ENCODE measurements at places on chromosomes 7 and 10. TPM values are rescaled to one million over a fixed set of nuclear protein-coding genes. Genes with fewer than 3 reads are reported as not detected.

GRCh38 chr10:96917628-96918027, 85.5 kb downstream of the LCOR start:
- DNase-seq, result no peak

RELN gene
- 0.05 TPM for polyA plus RNA-seq

- no peak for DNase-seq
Observed at GRCh38 chr10:44843484-44843883, 67.7 kb upstream of the TMEM72 start.

ANKRD30A gene
- polyA plus RNA-seq, result not detected

DNA sequence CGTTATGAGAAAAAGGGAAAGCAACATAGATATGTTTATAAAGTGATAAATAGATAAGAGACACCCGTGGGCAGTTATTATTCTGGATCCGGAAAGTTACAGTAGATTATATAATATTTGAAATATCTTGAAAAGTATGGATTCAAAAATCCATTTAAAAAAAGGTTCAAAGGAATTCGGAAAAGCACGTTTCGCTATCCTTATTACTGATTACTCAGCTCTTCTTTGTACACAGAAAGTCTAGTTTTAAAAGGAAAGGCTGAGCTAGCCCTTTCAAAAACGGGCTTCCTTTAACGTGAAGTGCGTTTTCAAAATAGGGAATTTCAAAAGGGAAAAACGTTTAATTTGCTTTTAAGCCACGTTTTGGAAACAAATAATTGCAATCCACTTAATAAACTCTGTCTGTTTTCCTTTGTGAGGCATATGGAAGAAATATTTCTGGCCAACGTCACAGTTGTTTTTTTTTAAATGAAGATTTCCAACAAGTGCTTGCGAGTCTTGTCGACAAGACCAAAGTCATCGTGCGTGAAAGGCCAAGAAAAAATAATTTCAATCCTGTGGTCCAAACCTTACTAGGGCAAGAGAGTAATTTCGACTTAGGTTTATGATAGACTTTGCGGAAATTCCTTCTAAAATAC, 2.2 kb upstream of the SKIDA1 start:
- peak; percentile 46 for DNase-seq

DNA sequence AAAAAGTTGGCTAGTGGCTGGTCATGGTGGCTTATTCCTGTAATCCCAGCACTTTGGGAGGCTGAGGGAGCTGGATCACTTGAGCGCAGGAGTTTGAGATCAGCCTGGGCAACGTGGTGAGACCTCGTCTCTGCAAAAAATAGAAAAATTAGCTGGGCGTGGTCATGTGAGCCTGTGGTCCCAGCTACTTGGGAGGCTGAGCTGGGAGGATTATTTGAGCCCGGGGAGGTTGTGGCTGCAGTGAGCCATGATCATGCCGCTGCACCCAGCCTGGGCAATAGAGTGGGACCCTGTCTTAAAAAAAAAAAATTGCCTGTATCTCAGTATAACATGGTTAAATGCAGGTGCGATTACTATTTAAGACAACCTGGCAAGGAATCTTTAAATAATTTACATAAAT, 61.0 kb downstream of the ADD3 start:
- DNase-seq, result no peak

- no peak for DNase-seq
Observed at GRCh38 chr10:129253865-129254179, 213.2 kb upstream of the MGMT start.

DNA sequence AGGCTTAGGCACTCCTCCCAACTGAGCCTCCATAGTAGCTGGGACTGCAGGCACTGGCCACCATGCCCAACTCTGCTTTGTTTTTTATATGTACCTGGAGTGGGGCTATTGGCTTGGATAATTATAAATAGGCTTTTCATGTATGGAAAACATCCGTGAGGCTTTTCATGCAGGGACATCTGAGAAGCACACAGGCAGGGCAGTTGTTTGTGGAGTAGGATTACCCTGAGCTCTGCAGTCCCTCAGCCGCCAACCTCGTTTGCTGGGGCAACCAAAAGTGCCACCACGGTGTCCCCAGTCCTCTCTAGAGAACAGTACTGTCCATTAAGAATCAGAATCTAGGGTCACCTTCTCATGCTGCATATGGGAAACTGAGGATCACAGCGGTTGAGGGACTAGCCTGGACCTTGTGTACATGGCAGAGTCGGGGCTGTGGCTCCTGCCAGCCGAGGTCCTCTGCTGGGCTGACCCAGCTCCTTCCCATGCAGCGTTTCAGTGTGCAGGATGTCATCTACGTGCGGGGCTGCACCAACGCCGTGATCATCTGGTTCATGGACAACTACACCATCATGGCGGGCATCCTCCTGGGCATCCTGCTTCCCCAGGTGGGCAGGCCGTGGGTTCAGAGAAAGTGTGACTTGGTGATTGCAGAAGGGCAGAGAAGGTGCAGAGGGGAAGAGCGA, 54.5 kb downstream of the TSPAN15 start:
- DNase-seq, result no peak

DNA sequence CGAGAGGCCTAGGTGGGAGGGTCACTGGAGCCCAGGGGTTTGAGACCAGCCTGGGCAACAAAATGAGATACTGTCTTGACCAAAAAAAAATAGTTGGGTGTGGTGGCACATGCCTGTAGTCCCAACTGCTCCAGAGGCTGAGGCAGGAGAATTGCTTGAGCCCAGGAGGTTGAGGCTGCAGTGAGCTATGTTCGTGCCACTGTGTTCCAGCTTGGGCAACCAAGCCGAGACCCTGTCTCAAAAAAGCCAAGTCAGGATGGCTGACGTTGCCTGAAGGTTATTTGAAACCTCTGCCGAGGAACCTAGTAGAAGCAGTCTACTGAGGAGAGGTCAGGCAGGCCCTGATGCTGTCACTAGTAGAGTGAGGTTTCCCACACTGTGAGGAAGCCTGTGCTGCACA, 22.8 kb downstream of the DNAJB6 start:
- DNase-seq, result no peak

GRCh38 chr7:140903741-140904480, 20.8 kb downstream of the BRAF start:
- DNase-seq, result peak; percentile 51

- DNase-seq, result no peak
Observed at GRCh38 chr10:71845410-71846405, 5.3 kb downstream of the PSAP start.

GRCh38 chr7:32500922-32501341, 5.6 kb downstream of the AVL9 start:
- DNase-seq, result peak; percentile 27

- DNase-seq, result no peak
Observed at GRCh38 chr7:79332091-79332490, 121.4 kb downstream of the MAGI2 start.

- no peak for DNase-seq
Observed at GRCh38 chr7:30815951-30816644, 44.9 kb downstream of the MINDY4 start.

DNA sequence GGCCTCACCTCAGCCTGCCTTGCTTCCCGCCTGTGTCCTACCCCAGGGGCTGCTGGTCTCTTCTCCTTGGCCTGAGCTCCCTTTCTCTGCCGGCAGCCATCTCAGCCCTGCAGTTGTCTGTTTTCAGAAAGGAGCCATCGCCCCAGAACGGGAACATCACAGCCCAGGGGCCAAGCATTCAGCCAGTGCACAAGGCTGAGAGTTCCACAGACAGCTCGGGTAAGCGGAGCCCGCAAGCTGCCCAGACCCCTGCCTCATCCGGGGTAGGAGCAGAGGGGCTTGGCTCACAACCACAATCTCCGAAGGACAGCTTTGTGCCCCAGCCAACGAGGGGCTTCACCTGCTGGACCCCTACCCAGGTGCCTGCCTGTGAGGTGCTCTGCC, 5.3 kb upstream of the DEPP1 start:
- DNase-seq, result no peak

DNA sequence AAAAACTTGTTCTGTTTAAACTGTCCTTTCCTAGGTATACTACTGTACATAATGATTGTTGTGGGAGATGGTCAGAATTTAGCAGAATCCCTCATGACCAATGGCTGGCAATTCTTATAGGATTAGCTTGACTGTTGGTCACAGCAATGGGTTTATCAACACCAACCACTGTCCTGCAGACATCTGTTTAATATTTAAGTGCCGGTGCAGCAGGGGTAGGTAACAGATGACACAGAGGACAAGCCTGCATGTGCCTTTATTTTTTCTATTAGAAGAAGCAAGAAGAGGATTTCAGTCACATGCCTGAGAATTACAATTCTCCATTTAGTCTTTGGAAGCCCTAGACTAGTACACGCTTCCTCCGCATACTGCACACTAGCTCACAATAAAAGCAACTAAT, 48.4 kb downstream of the CCDC6 start:
- DNase-seq, result no peak

- DNase-seq, result peak; percentile 42
Observed at GRCh38 chr10:70359017-70359550, 23.3 kb downstream of the LRRC20 start.

DNA sequence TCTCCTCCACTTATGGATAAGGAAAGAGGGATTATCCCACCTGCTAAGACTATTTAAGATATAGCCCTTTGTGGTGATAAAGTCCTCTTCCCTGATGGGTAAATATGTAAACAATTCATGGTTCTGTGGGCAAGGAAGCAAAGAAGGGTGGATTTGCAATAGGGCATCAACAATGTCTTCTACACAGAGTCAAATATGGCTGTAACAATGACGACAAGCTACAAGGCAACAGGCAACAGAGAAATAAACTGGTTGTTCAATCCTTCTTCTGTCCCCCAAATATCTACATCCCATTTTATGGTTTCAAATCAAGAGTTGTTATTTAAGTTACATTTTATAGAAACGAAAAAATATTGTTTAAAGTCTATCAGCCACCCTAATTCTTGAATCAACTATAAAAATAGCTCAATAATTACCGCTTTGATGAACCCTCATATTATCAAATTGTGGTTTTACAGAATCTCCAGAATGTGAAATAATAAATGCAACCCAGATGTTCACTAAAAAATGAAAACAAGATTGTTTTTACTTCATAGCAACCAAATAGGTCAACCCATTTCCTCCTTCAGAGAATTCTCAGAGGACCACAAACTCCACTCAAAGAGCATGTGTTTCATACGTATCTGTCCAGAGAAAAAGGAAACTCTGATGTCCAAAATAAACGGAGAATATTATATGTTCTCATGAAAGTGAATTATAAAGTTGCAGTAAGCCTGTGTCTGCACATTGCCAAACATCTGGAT, 13.8 kb downstream of the CYTH3 start:
- no peak for DNase-seq

GUSB gene
- 30.4 TPM for polyA plus RNA-seq

FASTK gene
- polyA plus RNA-seq, result 52.4 TPM

DNA sequence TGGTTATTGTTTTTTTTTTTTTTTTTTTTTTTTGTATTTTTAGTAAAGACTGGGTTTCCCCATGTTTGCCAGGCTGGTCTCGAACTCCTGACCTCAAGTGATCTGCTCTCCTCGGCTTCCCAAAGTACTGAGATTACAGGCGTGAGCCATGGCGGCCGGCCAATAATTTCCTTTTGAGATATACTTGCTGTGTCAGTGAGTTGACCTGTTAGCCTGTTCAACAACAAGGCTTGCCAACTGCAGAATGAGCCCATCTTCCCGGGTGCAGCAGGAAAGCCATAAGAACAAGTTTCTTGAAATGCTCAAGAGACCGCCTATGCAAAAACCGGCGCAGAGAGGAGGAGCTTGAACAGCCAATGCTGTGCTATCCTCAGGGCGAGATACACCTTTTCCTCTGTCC, 112.5 kb downstream of the PRPF18 start:
- no peak for DNase-seq

DNA sequence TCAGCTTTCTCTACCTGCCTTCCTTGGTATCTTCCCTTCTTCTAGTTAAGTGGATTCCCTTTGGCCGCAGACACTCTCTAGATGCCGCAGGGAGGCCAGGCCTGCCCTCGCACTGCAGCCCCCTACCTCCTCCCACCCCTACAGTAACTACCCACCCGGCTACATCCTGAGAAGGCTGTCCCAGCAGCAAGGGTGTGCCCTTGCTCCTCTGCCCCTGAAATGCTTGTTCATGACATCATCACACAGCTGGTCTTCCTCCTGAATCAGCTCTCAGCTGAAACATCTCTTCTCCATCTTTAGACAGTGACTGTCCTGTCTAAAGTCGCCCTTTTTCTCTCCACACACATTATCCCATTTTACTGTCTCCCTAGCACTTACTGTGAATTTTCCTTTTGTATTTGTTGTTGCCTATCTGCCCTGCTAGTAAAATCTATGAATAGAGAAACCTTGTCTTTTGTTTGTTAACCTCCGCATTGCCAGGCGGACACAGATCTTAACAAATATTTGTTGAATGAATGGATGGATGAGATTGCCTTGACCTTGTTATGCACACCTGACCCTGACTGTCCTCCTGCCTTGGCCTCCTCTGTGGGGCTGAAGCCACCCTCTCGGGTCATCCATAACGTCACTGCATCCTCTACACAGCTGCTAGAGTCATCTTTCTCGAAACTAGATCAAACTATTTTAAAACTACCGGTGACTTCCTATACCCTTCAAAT, 108.9 kb upstream of the GATA3 start:
- DNase-seq, result peak; percentile 39

- no peak for DNase-seq
Observed at GRCh38 chr10:1208366-1209311, 152.5 kb downstream of the WDR37 start.

LARP4B gene
- 37.3 TPM for polyA plus RNA-seq
